Myometrial cell (primary cell): ENCODE measurements at places on chromosomes 5 and 9. TPM values are rescaled to one million over a fixed set of nuclear protein-coding genes. Genes with fewer than 3 reads are reported as not detected.

The ECPAS gene
- 57.1 and 57.7 TPM in 2 replicates for total RNA-seq

The GLRA1 gene
- total RNA-seq: not detected in 2 replicates

The C9orf153 gene
- total RNA-seq: not detected in 2 replicates

The PLPP7 gene
- 14.9 and 21.3 TPM in 2 replicates for total RNA-seq

The HBEGF gene
- total RNA-seq: 6.9 and 16.7 TPM in 2 replicates

The LPAR1 gene
- total RNA-seq: 103 and 121 TPM in 2 replicates

The NEUROG1 gene
- total RNA-seq: not detected in 2 replicates

The SH3TC2 gene
- total RNA-seq: 1.2 and 1.4 TPM in 2 replicates

The LRRC26 gene
- not detected in 2 replicates for total RNA-seq

The CCDC152 gene
- total RNA-seq: 1.4 TPM in 2 replicates

The GABRA1 gene
- not detected in 2 replicates for total RNA-seq

The ARHGAP26 gene
- 0.29 and 1.9 TPM in 2 replicates for total RNA-seq

The GCNT4 gene
- total RNA-seq: 0.35 and 0.58 TPM in 2 replicates

The TMEM245 gene
- total RNA-seq: 36.0 and 38.5 TPM in 2 replicates

The CAMK4 gene
- 5.2 and 10.5 TPM in 2 replicates for total RNA-seq

The MTMR12 gene
- total RNA-seq: 9.5 and 14.4 TPM in 2 replicates

The CDO1 gene
- 1.7 and 4.6 TPM in 2 replicates for total RNA-seq

The DAB2IP gene
- total RNA-seq: 10.7 and 11.2 TPM in 2 replicates

The EDIL3 gene
- 6.0 and 6.1 TPM in 2 replicates for total RNA-seq

The MLANA gene
- total RNA-seq: not detected in 2 replicates

The IFNA21 gene
- total RNA-seq: not detected in 2 replicates

The PCDHA11 gene
- total RNA-seq: not detected in 2 replicates
